ENCODE measurements at places on chromosomes 12 and 14.

DNA sequence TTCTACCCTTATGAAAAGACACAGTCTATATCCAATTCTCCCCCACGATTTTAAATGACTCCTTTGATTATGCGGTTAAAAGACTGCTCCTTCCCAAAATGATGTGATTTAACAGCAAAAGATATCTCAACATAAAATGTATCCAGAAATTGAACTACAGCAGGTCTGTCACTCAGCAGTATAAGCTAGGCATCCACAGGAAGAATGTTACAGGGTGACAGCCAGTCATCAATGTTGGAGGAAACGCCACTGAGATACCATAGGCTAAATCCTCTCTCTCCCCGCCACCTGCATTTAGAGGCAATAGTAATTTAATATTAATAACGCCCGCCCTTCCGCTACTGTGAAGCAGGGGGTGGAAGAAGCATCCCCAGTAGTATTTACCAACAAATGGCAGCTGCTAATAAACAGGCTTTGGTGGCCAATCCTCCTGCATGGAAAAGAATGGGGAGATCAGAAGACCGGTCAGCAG is 613 bp downstream of the RECQL start:
- no peak for DNase-seq

DNA sequence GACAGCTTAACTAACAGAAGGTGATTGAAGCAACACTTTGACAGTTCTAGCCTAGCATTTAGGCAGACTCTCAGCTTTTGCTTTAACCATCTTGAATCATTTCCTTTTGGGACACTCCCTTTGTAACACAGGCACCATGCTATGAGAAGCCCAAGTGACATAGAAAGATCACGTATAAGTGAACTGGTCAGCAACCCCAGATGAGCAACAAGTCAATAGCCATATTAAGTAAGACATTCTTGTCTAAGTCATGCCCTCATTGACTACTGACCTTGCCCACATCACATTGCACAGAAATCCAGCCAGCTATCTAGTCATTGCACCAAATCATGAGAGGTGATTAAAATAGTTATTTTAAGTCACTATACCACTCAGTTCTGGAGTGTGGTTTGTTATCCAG is 476.8 kb downstream of the TRHDE start:
- DNase-seq, result no peak

- DNase-seq, result peak; percentile 74
Measured at GRCh38 chr12:46371718-46372543, 642 bp downstream of the SLC38A2 start.

- no peak for DNase-seq
Measured at GRCh38 chr12:16891673-16892072, 285.7 kb upstream of the LMO3 start.

- DNase-seq, result no peak
Measured at GRCh38 chr12:124341645-124342069, 46.8 kb downstream of the RFLNA start.

GRCh38 chr12:67222302-67222701 is 46.9 kb upstream of the CAND1 start:
- DNase-seq, result peak; percentile 22

GRCh38 chr12:49959685-49960473 is 1.8 kb upstream of the AQP5 start:
- DNase-seq, result peak; percentile 85

DNA sequence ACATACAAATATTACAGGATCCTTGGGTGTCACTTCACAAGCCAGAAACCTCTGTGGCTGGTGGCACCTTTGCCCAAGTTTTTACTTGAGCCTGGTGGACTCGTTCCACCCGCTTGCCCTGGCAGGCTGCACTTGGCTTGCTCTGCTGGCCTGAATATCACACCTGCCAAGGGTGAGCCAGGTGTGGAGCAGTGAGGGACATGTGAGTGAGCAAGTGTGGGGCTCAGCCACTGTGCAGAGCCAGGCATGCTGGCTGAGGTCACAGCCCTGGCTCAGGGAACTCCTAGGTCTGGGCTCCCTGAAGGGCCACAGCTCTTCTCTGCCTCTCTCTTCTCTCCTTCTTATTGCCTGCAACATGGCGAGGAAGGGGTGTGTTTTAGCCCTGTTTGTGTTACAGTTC is 82.0 kb downstream of the SLC16A7 start:
- no peak for DNase-seq

- no peak for DNase-seq
Measured at GRCh38 chr12:105523164-105524057, 192.9 kb downstream of the C12orf75 start.

DNA sequence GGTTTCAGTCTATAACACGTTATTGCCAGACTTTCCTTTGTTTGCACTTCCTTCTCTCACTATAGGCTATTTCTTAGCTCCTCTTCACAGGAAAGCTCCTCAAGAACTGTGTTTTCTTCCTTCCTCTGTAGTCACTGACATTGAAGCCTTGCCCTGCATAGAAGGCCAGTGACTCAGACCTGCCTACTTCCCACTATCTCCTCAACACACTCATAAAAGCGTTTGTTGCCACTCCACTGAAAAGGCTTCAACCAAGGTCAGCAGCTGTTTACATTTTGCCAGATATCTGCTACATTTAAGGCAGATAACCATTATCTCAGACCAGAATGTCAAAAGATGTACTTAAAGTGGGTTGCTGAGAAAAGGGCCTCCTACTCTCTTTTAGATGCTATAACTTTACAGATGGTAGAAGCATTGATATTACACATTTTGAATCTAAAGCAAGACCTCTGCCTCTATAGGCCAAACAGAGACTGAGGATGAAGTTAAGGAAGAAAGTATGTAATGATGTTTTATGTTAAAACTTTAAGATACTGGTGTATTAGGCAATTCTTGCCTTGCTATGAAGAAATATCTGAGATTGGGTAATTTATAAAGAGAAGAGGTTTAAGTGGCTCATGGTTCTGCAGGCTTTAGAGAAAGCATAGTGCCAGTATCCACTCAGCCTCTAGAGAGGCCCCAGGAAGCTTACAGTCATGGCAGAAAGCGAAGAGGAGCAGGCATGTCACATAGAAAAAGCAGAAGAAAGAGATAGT is 233.3 kb upstream of the FLRT2 start:
- DNase-seq, result no peak

DNA sequence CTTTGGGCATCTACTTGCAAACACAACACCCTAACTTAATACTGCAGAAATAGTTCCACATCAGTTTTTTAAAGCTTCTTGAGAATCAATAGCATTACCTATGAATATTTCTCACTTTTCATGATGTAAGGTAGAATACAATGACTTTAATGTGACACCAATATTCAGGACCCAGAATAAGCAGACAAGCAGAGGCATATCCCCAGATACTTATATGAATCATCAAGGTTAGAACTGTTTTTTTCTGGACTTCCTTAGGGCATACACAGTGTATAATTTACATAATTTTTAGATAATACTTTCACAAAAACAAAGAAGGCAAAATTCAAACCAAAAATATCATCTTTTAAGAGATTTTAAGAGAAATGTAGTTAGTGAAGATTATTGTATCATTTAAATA is 885.8 kb downstream of the FSCB start:
- DNase-seq, result no peak

DNA sequence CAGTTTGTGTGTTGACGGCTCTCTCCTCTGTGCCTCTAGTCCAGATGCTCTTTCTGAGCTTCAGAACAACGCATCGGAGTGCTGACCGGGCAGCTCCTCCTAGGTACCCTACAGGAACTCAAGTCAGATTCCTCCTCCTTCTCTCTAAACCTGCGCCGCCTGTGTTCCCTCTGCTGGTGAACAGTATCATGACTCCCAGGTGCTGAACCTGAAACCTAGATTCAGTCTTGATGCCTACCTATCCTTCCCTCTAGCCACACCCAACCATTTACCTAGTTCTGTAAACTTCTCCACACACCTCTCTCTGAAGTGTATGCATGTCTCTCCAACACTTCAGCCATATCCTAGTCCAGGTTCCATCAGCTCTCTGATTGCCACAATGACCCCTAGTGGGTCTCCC is 112.7 kb downstream of the EFCAB11 start:
- DNase-seq, result no peak

DNA sequence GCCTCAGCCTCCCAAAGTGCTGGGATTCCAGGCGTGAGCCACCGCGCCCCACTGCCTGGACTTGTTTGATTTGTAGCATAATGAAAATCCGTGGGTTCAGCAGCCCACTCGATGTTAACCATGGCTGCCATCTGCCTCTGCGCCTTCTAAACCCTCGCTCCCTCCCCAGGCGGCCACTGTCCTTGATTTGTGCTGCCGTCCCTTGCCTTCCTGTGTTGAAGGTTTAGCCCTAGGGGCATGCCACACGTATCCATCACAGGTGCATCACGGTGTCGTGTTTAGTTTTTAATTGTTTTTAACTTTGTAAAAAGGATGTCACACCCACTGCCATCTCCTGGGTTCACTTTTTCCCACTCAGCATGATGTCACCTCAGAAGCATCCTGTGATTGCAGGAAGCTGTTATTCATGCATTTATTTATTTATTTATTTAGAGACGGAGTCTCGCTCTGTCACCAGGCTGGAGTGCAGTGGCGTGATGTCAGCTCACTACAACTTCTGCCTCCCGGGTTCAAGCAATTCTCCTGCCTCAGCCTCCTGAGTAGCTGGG is 24.5 kb upstream of the ULK1 start:
- DNase-seq, result peak; percentile 90

GRCh38 chr12:116726694-116727093 is 11.2 kb downstream of the SPRING1 start:
- DNase-seq, result no peak

- DNase-seq, result peak; percentile 84
Measured at GRCh38 chr12:22588817-22589216, 36.2 kb upstream of the ETNK1 start.

- DNase-seq, result no peak
Measured at GRCh38 chr14:99751539-99752485, 41.4 kb upstream of the EML1 start.

Data from SW480 (cell line).